ENCODE measurements at places on chromosomes 7 and 10.

DNA sequence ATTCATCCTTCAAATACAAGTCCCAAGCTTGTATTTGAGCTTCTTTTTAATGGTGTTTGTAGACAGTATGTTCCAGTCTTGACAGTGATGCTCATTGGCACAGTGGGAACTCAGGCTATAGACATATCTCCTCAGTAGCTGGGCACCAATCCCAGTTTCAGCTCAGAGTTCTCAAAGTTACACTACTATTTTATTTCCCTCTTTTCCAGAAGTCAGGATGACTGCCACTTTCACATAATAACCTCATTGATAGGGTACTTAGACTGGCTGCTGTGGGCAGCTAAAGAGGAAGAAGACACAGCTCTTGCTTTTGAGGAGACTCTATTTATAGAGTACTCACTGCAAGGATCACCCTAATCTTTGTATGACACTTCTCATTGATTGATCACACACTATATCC is 2.4 kb downstream of the GBF1 start:
- DNase-seq: no peak

DNA sequence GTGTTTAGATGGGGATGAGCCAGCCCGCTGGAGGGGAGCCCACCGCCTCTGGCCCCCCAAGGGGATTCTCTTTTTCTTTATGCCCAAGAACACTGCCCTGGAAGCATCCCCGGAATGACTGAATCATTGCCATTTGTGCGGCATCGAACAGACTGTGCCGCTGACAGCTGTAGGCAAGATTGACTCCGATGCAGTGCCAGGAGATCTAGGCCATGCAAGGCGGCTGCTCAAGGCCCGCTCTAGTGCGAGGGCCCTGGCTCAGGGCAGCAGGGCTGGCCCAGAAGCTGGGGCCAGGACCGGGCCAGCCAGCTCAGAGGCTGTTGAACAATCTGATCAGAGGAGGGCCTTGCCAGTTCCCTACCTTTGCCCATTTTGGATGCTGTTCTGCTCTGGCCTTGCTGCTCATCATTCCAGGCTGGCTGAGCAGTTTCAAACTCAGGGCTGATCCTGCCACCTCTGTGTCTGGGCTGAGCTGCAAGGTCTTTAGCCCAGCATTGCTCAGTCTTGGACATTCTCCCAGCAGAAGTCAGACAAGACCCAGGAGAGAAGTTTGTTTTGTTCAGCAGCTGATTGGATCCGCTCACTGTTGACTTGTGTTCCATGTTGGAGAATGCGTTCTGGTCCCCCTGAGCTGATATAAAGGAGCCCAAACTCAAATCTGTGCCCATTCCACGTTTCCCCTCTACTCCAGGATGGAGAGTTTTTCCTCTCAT is 485.3 kb upstream of the GALNT17 start:
- DNase-seq: peak; percentile 36

DNA sequence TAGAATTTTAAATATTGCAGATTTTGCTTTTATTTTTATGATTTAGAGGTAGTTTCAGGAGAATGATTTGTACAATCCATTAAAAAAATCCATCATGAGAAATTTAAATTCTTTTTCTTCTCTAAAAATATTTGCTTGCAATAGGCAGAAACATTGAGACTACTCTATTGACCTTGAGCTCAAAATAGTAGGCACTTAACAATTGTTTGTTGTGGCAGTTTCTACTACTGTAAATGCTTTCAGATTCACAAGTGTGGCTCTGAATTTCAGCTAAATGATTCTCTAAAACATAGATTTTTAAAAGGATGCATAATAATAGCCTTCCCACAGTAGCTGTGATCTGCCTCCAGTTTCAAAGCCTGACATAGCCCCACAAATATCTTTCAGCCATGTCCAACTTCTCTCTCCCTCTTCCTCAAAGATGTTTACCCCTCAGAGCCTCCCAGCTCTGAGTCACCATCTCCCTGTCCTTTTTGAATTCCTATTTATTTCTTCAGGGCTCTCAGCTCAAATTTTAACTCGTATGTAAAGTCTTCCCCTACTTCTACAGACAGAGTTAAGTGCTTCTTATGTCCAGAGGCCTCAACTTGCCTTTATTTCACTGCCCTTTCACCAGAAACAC is 160.5 kb downstream of the AOAH start:
- DNase-seq: no peak

DNA sequence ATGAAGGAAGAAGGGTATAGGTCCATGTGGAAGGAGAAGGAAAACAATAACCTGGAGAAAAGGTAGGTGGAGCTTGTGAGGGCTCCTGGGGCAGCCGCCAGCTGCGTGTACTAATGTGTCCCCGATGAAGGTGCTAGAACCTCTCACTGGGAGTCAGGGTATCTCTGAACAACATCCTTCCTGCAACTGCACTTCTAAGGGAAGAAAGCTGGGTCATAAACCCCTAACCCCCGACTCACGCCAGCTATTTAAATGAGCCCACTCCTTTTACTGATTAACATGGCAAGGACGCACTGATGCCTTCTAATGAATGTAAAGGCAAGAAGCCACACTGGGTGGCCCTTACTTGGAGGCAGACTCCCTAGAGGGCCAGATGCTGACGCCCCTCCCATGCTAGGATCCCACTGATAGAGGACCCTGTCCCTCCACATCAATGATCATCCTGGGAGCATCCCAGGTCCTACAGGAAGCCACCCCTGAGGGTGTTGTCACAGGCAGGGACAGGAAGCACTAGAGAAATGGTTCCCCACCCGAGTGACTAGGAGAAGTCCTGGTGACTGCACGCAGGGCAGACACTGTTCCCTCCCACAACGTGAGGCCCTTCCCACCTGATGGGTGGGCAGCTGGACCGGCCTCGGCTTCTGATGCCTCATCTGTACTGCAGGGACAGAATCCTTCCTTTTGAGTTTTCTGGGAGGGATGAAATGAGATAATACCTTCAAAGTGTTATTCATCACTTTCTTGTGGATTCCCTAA is 20.4 kb downstream of the JCAD start:
- no peak for DNase-seq

GRCh38 chr10:3530346-3530745 is 254.7 kb downstream of the KLF6 start:
- DNase-seq: no peak

DNA sequence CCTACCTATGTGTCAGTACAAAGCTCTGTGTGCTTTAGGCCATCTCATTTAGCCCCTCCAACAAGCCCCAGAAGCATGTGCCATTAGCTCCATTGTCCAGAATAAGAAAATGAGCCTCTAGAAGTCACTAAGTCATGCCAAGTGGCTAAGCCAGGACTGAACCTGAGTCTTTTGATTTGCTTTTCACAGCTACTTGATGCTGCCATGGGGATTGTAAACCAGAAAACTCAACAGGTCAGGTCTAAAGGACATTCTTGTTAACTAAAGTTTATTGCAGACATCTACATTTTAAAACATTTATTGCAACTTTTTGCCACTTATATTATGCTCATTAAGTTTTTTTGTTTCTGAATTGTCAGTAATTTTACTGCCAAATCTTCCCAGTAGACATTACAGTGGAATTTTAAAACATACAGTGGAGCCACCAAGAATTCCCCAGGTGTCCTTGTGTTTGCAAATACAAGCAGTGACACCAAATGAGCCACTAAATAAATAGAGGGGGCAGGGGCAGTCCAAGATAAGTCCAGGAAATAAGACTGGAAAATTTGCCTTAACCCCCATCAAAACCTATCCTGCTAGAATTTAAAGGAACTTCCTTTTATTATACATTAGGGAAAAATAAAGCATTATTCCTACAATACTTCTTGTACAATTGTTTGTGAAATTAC is 115.9 kb downstream of the RAPGEF5 start:
- no peak for DNase-seq

GRCh38 chr10:31963589-31963980 is 35.0 kb upstream of the ARHGAP12 start:
- no peak for DNase-seq

- DNase-seq: no peak
These were observed 5.5 kb downstream of the RBM20 start for GRCh38 chr10:110649347-110650264.

DNA sequence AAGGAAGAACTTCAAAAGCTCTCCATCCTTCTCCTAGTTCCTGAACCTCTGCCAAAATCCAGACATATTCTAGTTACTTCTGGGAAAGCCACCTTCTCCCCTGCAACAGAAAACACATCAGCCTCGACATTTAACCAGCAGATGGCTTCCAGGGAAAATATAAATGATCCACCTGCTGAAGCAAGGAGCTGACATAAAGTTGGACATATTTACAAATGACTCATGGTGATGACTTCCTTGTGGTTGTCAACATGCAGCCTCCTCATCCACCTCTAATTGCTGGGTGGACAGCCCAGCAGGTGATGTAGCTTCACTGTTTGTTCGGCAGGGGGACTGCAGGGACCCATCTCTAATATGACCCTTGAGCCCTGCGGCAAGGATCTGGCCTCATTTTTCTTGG is 266.0 kb downstream of the C7orf25 start:
- DNase-seq: no peak

GRCh38 chr10:16599662-16600061 is 78.0 kb upstream of the C1QL3 start:
- no peak for DNase-seq

GRCh38 chr10:124416733-124417132 is 2.0 kb downstream of the OAT start:
- no peak for DNase-seq

DNA sequence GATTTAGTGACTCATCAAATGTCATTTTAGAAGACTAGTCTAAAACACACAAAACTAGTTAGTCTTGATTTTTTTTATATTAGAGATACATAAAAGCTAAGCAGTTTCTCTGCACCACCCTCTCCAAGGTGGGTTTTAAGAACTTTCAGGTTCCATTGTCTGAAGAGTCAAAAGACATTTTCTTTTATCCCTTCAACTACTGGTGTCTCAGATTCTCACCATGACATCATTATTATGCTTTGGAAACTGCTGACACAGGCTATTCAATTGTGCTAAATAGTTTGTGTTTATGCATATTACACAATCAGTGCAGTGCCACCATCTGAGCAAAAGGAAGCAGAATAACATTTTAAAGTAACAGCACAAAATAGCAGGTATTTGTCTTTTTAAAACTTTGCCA is 52.2 kb downstream of the IGF2BP3 start:
- DNase-seq: no peak

- DNase-seq: no peak
These were observed 57.1 kb downstream of the CHRM2 start for GRCh38 chr7:136925556-136925955.

- DNase-seq: peak; percentile 29
These were observed 7.0 kb upstream of the GBX1 start for GRCh38 chr7:151174246-151175046.

DNA sequence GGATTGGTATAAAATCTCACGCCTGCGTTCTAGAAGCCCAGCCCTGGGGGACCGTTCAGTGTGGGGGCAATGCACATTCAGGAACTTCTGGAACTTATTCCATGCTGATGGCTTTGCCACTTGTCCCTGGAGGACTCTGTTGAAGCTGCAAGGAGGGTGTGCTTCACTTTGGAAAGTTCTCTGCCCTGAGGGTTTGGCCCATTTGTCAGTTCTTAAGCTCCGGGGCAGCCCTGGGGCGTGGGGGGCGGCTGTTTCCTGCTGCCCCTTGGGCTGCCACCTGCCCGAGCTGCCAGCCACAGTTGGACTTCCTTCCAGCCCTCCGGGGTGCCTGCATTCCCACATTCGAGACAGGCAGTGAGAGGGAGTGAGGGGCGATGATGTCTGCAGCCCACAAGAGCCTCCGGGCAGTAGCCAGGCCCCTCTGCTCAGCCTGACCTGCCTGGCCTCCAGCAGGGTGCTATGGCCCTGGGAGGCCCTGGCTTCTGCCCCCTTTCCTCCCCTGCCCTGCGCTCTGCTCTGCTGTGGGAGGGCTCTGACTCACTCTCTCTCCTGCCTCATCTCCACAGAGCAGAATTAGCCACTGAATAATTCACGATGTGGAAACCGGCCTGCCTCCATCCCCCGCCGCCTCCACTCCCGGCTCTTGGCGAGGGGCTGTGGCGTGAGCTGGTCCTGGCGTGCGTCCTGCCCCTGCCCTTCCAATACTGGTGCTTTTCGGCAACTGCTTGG is 1.9 kb downstream of the TTYH3 start:
- peak; percentile 56 for DNase-seq

- no peak for DNase-seq
These were observed 31.3 kb downstream of the PLAC9 start for GRCh38 chr10:80163741-80164341.

GRCh38 chr10:24952143-24952706 is at the start of gene PRTFDC1:
TSS of gene PRTFDC1 (minus strand) at chr10:24952606. CDS start at chr10:24952575, 31 bp downstream.
- DNase-seq: peak; percentile 43

- DNase-seq: no peak
These were observed 687.4 kb downstream of the PARD3 start for GRCh38 chr10:34127676-34128075.

DNA sequence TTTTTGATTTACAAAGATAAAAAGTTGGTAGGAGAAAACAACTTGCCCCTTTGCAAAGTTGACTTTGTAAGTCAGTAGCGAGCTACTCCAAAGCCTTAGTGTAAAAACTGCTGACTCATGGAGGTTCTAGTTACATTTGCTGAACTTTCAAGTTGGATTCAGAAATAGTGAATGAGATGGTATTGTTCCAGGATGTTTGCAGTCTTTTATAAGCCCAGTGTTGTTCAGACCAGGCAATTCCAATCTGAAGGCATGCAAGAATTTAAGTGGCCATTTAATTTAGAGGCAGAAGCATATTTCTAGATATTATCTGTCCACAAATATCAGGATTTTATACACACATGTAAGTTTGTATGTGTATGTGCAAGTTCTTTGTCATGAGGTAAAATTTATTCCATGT is 21.6 kb downstream of the TES start:
- no peak for DNase-seq

DNA sequence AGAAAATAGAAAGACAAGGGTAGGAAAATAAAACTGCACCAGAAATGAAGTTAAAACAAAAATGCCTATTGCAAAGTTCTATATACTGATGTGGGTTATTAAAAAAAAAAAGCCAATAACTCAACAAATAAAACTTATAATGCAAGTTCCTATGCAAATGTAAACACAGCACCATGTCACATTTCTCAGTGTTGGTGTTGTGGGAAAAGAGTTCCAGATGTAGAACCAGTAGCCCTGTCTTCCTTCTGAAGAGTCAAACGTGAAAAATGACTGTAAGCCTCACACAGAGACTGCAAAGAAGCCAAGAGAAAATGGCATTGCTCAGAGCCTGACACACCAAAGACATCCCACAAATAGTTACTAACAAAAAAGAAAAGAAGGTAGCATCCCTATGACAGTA is 10.1 kb downstream of the PON2 start:
- no peak for DNase-seq

DNA sequence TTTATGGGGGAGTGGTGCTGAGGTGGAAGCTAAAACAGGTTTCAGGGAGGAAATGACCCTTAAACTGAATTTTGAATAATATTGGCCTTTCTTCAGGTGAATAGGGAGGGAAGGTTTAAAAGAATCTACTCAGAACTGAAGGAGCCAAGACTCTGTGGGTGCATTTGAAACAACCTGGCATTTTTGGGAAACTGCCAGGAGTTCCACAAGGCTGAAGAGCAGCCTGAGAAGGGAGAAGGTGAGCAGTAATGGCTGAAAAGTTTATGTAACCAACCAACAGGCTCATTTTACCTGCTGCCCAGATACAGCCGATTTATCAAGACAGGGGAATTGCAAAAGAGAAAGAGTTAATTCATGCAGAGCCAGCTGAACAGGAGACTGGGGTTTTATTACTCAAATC is 4.0 kb upstream of the PANK1 start:
- no peak for DNase-seq
